ENCODE measurements at places on chromosomes 12 and 14.

DNA sequence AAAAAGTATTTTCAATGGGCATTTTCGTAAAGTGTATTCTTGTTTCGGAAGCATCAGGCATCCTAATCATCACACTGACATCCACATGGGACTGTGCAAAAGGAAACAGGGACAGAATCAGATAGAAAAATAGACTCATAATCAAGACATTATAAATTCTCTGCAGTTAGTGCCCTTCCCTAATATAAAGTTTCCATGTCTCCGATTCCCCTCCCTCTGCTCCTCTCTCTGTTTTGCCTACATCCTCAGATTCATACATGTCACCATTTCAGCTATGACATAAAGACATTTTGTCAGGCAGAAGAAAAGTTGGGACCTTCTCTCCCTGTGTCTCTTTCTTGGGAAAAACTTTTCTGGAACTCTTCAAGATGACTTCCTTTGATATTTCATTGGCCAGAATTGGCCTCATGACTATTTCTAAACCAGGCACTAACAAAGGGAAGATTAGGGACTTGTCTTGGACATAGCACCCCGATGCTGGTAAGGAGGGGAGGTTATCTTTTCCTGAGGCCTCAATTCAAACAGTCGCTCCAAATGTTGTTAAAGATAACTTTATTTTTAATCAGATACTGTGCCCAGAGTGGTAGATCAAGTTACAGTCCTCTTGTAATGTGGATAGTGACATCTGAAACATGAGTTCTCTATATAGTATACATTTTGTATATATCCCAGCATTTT, 212.1 kb upstream of the BTG1 start:
- DNase-seq: no peak

GRCh38 chr12:116881325-116881876, at the start of gene HRK:
Gene HRK, minus strand, starts transcription at chr12:116881441. Its CDS starts 134 bp downstream, at chr12:116881307.
- no peak for DNase-seq

DNA sequence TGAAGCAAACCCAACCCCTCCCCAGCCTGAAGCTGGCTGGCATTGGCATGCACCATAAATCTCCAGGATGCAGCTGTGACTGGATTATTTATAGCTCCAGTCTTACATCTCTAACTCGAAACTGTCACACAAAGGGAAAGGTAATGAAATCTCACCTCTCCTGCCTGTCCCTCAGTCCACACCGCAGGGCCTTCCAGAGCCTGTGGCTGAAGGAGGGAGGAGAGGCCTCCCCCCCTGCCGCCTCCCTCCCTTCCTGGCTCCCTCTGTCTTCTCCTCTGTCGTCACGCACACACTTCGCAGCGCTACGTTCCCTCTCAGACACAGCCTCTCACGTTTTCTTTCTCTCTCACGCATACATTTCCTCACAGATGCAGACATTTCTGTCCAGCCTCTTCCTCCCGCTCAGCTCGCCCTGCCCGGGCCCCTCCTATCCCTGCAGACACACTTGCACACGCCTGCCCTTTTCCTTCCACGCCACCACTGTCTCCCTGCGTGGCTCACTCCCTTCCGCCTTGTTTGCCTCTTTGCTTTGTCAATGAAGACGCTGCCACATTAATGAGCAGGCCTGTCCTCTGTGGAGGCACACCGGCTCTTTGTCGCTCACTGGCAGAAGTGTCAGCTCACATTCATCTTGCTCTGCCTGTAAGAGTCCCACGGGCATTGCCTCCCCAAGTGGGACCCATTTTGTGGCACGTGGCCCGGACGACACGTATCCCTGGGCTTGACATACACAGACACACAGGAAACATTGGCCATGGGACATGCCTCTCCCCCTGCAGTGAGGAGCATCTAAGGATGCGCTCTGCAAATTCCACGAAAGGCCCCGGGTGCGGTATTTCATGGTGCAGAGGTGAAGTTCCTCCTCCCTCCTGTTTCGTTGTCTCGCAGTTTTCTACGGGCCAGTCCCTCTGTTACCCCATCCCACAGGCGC, 27.9 kb downstream of the IRF2BPL start:
- peak; percentile 57 for DNase-seq

DNA sequence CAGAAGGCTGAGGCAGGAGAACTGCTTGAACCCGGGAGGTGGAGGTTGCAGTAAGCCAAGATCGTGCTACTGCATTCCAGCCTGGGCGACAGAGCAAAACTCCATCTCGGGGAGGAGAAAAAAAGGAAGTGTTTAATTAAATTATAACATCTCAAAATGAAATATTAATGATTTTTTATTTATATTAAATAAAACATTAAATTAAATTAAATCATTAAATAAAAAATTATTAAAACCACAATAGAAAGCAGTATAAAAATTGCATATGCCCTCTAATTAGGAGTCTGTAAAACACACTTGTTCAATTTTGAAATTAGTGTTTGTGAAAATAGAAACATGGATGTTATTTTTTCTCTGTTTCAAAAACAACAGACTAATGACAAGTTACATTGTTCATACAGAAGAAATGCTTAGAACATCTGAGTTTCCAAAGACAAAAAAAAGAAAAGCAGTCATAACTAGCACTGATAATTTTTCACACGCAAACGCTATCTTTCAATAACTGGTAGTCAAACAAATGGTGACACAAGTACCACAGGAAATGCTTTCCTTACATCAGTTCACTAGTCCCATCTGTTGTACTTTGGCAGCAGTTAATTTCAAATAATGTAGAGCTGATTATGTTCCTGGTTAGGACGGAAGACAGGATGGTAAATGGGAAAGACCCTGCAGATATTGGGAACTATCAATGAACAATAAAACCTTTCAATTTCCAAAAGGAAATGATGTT, 54.9 kb downstream of the HECTD4 start:
- DNase-seq: no peak

GRCh38 chr14:24959791-24960331, 90.1 kb downstream of the STXBP6 start:
- no peak for DNase-seq

DNA sequence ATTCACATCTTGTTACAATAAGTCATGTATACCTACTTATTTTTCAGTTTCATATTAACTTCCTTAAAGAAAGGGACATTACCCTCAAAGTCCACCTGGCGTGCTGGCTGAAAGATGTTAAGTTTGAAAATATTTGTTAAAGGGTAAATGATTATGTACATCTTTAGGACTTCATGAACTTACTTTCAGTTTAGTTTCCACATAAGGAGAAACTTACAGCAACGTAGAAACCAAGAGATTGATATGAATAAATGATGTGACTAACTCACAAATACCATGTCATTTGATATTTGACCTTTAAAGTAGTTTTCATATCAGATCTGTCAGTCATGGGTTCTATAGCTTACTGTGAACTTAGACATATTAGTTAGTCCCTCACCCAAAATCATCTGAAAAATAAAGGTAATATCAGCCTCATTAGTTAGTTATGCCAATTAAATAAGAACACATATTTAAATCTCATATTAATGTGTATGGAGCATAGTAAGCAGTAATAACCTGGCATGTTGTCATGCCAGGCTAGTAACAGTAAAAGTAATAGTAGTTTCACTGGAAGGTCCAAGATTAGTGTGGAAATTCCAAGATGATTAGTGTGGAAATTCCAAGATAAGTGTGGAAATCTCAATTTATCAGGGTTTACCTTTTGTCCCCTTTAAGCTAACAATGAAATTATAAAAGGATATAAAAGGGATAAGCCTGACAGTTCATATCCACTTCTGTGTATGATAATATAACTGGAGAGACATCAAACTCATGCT, 1.9 kb upstream of the CLEC2D start:
- peak; percentile 73 for DNase-seq

- DNase-seq: no peak
These were observed 48.9 kb downstream of the KIF26A start for GRCh38 chr14:104187121-104187889.

DNA sequence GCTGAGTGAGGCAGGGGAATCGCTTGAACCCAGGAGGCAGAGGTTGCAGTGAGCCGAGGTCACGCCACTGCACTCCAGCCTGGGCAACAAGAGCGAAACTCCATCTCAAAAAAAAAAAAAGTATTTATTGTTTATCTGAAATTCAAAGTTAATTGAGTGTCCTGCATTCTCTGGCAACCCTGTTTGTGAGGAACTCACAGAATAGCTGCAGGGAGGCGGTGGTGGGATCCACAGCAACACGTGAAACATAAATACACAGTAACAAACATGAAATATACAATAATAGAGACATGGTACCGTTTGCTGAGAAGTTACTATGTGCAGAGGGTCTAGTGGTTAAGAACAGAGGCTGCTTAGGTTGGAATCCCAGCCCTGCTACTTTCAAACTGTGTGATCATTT, 43.7 kb upstream of the RFLNA start:
- DNase-seq: no peak

- DNase-seq: no peak
These were observed 112.0 kb downstream of the ANO6 start for GRCh38 chr12:45327823-45328383.

GRCh38 chr12:15227004-15227679, 5.9 kb upstream of the RERG start:
- peak; percentile 54 for DNase-seq

GRCh38 chr12:49702676-49703215, 4.5 kb downstream of the FMNL3 start:
- DNase-seq: peak; percentile 35

DNA sequence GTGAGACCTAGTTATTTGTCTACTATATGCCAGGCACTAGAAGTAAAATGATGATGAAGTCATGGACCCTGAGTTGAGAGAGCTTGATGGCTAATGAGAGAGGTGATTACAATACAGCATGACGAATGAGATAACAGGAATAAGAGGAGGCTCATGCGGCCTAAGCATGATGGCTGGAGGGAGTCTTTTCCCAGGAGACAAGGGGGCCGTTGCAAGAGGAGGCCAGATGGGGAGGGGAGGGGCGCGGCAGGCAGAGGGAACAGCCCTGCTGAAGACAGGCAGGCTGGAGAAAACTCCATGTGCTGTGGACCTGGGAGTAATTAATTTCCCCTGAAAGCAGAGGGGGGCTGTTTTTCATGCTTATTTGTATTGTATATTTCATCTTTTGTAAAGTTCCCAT, 144.7 kb upstream of the RFLNA start:
- DNase-seq: no peak

- no peak for DNase-seq
These were observed 87.7 kb downstream of the GPR135 start for GRCh38 chr14:59377491-59377890.

- peak; percentile 71 for DNase-seq
These were observed 62.8 kb downstream of the PPP2R5C start for GRCh38 chr14:101824339-101824727.

DNA sequence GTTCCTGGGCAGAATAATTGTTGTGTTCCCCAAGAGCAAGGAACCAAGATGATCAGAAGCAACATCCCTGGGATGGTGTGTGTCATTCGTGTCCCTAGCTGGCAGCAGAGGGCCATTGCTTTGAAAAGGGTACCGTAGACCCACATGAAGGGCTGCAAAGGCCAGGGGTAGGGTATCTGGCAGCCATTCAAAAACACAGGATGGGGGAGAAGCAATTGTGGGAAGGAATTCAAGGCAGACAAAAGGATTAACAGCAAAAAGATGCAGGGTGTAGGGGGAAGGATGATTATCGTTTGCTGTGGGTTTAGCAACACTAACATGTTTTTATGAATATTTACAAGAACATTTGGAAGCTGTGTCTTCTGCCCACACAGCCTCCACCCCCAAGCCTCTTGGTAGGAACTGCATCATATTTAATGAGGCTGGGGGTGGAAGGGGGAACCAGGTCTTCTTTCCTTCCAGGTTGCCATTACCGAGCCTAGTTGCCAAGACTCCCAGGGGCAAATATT, 169.0 kb upstream of the G2E3 start:
- no peak for DNase-seq

- no peak for DNase-seq
These were observed 56.2 kb upstream of the CCT2 start for GRCh38 chr12:69529021-69529420.

- DNase-seq: no peak
These were observed 328.8 kb upstream of the DIO3 start for GRCh38 chr14:101232340-101233020.

DNA sequence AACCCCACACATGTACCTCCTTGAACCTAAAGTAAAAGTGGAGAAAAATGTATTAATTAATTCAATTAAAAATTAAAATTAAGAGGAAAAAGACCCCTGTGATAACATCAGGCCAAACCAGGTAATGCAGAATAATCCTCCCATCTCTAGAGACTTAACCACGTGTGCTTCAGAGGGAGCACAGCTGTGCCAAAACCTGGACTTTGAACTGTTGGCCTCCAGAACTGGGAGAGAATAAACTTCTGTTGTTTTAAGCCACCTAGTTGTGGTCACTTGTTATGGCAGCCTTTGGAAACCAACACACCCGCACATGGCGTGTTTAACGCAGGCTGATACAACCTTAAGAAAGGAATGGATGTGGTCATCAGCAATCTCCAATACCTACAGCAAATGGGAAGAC, 23.8 kb downstream of the OAS2 start:
- no peak for DNase-seq

GRCh38 chr12:26825459-26826016, 7.5 kb downstream of the ITPR2 start:
- no peak for DNase-seq

- no peak for DNase-seq
These were observed 30.0 kb upstream of the LRRK2 start for GRCh38 chr12:40194846-40195245.

DNA sequence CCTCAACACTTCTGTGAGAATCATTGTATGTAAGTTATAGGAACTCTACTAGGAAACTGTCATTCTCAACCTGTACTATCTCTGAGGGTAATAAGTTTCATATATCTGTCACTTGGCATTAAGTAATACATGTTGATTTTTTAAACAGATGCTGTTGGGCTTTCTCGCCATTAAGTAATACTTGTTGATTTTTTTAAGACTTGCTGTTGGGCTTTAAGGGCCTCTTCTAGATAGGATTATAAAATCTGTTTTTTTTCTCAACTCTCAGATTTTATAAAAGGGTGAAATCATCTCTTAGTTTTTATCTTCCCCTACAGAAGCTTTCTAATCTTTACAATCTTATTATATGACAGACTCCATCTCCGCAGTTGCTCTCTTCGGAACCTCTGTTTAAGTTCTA, 5.6 kb downstream of the WASHC4 start:
- no peak for DNase-seq

- DNase-seq: no peak
These were observed 20.0 kb downstream of the TMEM30B start for GRCh38 chr14:61260939-61261776.
